Epithelial cell of proximal tubule (primary cell): ENCODE measurements at places on chromosomes 6 and 20.

DNA sequence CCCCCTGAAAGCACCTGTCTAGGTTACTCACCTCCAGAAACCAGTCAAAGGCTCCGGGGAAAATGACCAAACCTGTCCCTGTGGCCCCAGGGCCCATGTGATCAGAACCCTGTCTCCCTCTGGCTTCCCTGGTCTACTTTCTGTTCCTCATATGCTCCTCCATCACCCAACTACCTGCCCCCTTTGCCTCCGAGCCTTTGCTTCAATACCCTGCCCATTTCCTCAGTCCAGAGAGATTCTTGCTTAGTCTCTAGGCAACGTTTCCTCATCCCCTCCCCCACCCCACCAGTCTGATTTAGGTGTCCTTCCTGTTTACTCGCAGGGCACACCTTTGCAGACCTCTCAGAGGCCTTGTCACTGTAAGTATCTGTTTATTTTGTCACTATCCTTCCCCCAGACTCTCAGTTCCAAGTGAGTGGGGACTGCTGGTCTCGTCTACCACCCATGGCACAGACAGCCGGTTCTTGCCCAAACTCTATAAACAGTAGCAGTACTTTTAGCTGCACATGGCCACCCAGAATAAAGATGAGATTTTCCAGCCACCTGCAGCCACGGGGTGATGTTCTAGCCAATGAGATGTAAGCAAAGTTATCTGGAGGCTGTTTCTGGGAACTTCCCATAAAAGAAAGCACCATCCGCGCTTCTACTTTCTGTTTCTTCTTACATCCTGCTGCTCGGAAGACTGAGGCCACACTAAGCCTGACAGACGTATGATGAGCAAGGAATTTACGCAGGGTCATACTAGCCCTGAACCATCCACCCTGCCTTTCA, 13.3 kb downstream of the ELOVL5 start:
- no peak for DNase-seq

DNA sequence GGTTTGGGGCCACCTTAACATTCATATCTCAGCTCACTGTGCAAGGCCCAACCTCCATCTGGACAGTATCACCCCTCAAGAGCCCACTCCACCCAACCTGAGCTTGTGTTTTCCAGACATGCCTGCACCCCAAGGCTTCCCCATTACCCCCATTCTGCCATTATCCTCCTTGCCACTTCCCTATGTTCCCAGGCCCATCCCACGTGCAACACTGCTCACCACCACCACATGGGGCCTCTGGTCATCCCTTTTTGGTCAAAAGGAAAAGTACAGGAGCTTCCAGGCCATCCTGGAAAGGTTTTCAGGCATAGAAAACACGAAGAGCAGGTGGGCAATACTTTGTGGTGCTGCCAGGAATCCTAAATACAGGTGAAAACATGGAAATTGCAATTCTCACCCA, 140.3 kb downstream of the SYNDIG1 start:
- no peak for DNase-seq

DNA sequence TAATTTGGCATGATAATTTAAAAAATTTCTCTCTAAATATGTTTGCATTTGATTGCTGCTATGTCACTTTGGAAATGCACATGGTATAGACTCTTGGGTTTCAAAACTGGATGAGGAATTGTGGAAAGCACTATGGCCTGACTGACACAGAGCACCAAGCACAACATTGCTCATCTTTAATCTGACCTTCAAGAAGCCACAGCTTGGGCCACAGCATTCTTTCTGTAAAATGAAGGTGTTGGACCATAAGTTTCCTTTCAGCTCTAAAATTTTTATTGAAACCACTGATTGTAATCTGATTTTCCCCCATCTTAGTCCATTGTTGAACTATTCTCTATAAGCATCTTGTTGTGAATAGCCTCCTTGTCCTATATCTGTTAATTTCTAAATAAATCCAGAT, 41.0 kb downstream of the QKI start:
- no peak for DNase-seq

GRCh38 chr6:138293428-138294395, 75.4 kb upstream of the PBOV1 start:
- DNase-seq: no peak

- no peak for DNase-seq
Measured at GRCh38 chr20:48839154-48839917, 11.5 kb upstream of the PREX1 start.

- DNase-seq: no peak
Measured at GRCh38 chr6:167565388-167565787, 240.5 kb downstream of the TTLL2 start.

DNA sequence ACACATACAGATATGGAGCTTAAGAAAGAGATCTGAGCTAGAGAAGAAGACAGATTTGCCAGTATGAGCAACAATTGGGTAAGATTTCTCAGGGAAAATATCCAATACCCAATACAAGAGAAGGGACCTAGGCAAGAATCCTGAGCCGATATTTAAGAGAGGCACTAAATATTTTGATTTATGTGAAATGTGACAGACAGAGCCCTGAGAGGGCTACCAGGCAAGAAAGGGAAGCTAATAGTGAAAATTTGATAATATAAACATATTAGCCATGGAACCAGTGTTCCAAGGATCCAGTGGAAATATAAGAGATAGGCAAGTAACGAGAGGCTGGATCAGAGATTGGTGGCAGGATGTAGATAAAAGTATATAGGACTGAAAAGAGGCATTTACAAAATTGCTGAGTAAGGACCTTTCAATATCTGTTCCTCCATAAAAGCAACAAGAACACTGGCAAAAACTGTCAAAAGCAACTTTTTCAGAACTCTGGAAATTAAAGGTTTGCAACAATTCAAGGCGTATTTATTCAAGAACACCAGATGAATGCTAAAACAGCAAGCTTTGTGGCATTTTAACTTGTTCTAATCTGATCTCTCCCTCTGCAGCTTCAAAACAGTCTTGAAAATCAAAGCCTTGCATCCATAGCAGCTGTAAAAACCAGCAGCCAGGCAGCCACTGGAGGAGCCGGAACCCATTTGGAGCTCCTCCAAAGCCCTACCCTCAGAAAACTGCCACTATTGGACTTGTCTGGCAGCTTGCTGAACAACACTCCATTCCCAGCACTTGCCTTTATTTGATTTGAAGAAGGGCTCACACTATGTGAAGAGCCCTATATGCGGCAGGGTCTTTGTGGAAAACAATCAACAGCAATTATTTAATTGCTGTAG, 58.8 kb downstream of the REV3L start:
- DNase-seq: no peak

- no peak for DNase-seq
Measured at GRCh38 chr6:324116-324728, 31.9 kb downstream of the DUSP22 start.

- no peak for DNase-seq
Measured at GRCh38 chr6:3852391-3852790, 3.2 kb downstream of the FAM50B start.

- DNase-seq: no peak
Measured at GRCh38 chr20:13690943-13691342, 52.2 kb upstream of the TASP1 start.

DNA sequence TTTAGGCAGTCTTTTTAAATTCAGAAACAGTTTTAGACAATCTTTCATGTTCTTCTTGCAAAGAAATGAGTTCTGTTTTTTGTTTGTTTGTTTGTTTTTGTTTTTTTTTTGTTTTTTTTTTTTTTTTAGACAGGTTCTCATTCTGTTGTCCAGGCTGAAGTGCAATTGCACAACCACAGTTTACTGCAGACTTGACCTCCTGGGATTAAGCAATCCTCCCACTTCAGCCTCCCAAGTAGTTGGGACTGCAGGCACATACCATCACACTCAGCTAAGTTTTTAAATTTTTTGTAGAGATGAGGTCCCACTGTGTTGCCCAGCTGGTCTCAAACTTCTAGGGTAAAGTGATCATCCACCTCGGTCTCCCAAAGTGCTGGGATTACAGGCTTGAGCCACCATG, 96.2 kb downstream of the OTOR start:
- no peak for DNase-seq

GRCh38 chr6:114389111-114389510, 46.3 kb upstream of the HS3ST5 start:
- DNase-seq: no peak

GRCh38 chr20:19210391-19211155, 1.9 kb upstream of the SLC24A3 start:
- DNase-seq: no peak

DNA sequence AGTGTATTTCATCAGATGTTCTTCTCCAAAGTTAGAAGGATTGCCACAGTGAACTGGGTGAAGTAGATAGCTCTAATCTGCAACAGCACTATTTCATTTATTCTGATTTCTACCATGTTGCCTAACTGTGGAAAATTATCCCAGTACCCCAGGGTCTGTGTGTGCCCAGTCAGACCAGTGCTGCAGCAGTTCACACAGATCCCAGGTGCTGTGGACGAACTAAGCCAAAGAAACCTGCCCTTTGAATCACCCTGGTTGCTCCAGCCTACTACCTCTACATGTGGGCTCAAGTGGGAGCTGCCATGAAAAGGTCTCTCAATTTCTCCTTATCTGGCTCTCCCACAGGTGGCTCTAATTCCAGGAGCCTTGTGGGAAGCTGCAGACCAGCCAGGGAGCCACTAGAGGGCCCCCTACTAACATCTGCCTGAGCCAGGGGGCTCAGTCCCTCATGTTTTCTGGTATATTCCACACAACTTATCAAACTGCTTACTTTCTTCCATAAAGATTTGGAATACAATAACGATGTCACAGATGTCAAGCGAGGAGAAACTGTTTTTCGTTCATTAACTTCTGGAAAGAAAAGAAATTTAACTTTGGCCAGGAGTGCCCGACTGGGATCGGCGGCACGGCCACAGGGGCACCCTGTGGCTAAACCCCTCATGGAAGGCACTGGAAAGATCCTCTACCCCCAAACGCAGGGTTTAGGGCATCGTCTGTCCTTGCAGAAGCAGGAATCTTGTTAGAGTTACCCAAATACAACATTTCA, 31.6 kb upstream of the LY86 start:
- no peak for DNase-seq

DNA sequence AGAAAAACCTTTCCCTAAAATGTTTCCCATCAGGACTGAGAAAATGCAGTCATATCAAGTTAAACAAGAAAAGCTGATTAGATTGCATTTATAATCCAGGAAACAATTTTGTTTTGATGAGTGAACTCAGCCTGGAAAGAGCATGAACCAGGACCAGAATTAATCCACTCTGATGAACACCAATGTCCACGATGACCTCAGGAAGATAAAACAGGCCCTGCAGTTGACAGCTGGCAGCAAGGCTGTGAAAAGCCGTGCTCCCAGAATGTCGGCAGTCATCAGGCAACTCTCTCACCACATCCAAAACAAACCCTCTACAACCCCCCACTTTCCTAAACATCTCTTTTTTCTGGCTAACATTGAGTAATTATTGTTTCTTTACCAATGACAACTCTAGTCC, 74.0 kb upstream of the PROKR2 start:
- DNase-seq: no peak

DNA sequence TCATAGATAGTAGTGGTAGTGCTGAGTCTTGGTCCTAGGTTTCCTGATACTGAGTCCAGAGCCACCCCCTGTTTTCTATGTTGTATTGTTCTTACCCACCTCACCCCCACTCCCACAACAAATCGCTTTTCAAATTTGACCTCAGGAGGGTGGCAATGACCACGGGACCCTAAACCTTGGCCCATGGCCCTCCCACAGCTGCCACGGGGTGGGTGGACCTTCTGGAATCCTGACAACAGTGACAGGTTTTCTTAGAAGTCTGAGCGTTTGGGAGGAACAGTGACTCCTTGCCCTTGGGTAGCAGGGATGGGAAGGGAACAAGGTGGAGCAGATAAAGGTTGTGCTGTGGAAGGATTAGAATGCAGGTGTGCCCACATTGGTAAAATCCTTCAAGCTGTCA, 36.9 kb downstream of the TGM3 start:
- no peak for DNase-seq

- no peak for DNase-seq
Measured at GRCh38 chr6:71408787-71409723, 120.4 kb downstream of the OGFRL1 start.

DNA sequence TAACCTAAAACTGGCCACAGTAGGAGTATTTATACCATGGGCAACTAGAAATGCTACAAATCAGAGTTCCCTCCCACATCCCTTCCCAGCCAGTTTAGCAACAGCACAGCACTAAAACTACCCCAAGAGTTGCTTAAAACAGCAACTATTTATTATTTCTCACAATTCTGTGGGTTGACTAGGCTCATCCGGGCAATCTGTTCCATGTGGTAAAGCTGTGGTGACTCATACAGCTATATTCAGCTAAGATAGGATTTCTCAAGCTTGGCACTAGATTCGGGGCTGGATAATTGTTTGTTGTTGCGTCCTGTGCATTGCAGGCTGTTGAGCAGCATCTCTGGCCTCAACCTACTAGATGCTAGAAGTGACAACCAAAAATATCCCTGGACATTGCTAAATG, 8.6 kb upstream of the HECA start:
- DNase-seq: no peak

DNA sequence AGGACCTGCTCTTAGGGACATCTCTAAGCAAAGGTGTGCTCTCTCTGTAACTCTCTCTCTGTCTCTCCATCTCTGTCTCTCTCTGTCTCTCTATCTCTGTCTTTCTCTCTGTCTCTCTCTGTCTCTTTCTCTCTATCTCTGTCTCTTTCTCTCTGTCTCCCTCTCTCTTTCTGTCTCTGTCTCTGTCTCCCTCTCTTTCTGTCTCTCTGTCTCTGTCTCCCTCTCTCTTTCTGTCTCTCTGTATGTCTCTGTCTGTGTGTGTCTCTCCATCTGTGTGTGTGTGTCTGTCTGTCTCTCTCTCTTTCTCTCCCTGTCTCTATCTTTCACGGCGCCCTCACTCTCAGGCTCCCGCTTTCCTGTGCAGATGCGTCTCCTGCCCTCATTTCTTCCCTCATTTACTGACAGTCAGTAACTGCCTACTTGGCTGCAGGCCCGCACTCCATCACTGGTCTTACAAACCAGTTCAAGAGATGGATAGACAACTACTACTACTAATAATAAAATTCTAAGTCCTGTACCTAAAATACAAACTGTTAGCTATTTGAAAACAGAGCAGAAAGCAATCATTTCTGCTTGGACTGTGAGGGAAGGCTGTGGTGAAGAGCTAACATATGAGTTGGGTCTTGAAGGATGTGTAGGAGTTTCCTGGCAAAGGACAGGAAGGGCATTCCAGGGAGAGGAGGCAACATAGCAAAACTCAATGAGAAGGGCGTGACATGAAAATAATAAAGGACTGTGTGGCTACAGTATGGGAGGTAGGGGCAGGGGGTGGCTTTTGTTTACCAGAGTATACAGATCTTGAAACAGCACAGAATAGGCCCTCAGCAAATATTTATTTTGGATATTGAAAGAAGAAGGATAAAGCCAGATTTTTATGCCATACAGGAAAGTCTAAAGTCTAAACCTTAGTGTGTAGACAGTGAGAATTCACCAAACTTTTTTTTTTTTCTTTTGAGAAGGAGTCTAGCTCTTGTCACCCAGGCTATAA, 67.8 kb upstream of the TAB2 start:
- DNase-seq: no peak

GRCh38 chr6:45253453-45253852, 74.7 kb upstream of the RUNX2 start:
- DNase-seq: no peak

GRCh38 chr6:124670801-124671200, 291.4 kb upstream of the RNF217 start:
- DNase-seq: no peak
